ENCODE measurements at places on chromosomes 16 and 17.

GRCh38 chr16:2238838-2239675 is 2.8 kb downstream of the DNASE1L2 start:
- no peak for DNase-seq

DNA sequence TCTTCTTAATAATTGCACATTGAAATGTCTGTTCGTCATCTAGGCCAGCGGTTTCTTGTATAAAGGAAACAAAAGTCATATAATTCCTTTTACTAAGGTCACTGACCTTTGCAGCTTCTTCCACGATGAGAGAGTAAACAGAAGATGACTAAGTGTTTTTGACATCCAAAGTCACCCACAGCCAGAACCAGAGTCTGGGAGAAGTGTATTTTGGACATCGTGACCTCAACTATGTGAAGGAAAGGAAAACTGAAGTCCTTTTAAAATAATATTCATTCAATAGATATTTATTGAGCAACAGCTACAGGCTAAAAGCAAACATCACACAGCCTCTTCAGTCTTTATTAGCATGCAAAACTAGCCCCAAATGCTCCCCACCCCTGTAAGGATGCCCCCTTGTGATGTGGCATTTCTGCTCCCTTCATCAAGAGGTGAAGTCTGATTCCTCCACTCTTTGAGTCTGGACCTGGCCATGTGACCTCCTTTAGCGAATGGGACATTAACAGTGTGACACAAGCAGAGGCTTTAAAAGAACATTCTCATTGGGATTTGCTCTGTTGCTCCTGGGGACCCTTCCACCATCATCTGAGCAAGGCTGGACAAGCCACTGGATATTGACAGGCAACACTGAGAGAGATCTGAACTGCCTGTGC is 8.1 kb upstream of the PMP22 start:
- no peak for DNase-seq

- DNase-seq: no peak
Measured at GRCh38 chr16:47728205-47728604, 267.1 kb downstream of the PHKB start.

DNA sequence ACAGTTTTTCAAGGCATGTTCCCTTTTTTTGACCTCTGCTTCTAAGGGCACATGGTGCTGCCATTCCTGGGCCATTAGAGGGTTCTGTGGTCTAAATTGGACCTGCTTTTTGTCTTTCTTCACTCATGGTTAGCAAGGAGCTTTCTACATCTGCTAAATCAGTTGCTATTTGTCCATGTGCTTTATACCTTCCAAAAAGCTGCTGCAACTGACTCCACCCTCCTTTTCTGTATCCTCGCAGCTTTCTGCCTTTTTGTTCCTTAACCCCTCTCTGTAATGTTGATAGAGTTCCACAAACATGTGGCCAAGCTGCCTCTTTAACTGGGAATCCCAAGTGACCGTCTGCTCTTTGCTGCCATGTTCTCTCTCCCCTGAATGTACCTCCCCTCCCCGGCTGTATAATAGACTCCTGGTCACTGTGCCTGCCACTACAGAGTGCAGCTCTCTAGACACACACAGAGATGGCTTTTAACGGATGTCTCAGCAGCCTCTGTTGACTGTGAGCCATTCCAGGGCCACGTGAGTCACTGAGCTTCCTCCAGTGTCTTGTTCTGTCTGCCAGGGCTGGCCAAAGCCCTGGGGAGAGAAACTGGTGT is 57.4 kb upstream of the TEKT3 start:
- DNase-seq: no peak

DNA sequence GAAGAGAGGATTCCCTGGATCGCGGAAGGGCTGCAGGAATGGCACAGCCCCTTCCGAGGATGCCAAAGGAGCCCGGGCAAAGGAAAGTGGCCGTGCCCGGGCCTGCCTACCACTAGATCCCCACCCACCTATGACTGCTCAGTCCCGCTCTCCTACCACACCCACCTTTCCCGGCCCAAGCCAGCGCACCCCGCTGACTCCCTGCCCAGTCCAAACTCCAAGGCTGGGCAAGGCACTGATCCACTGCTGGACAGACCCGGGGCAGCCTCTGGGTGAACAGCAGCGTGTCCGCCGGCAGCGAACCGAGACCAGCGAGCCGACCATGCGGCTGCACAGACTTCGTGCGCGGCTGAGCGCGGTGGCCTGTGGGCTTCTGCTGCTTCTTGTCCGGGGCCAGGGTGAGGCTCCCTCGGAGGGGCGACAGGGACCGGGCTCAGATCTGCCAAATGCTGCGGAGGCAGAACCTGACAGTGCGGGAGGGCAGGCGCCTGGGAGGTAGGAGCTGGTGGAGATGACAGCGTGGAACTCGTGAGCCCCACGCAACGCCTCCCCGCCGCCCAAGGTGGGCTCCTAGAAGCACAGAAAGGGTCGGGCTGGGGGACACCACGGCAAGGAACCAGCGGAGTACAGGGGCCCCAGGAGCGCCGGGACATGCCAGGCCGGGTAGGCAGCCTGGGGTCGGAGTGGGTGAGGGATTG is at the start of gene CES2:
Gene CES2, plus strand, starts transcription at position 203 of the 698 bp plus-strand sequence. Its CDS starts 120 bp downstream, at position 323.
- DNase-seq: no peak

DNA sequence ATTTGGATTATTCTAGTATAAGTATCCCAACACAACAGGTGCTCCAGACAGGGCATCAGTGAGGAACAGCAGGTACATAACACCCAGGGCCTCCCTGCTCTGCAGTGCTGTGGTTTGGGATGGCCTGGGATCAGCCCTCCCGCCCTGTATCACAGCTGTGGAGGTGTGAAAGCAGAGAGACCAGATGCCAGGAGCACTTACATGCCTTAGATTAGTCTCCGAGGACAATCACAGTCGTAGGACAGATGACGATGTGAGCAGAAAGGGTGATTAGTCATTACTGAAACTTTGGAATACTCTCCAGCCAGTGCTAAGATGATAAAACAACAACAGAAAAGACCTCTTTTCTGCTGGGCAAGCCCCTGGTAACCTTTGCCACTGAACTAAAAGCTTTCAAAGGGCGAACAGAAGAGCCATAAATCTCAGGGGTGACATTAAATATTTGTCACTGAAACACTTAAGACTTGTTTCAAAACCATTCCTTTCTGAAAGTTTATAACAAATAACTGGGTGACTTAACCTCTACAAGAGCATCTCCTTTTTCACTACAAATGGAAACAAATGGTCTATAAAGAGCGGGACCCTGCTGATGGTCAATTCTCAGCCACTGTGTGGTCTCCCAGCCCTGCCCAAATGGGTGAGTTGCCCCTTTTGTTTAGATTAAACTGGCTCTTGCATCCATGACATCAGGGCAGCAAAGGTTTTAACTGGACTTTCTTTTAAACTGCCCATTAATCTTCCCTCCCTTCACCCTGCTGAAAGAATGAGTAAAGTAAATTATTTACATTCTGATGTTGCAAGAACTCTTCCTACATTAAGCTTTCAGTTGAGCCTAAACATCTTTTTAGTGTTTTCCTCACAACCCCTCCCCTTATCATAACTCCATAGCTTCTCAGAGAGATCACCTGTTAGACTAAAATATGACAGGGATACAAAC is 183.1 kb upstream of the COX10 start:
- no peak for DNase-seq

- no peak for DNase-seq
Measured at GRCh38 chr17:31460226-31460721, 68.8 kb downstream of the RAB11FIP4 start.

- DNase-seq: no peak
Measured at GRCh38 chr16:920717-921116, 50.1 kb downstream of the LMF1 start.

- no peak for DNase-seq
Measured at GRCh38 chr17:75693500-75694481, 26.7 kb downstream of the SAP30BP start.

GRCh38 chr16:87333101-87333500 is 15.9 kb upstream of the C16orf95 start:
- no peak for DNase-seq

DNA sequence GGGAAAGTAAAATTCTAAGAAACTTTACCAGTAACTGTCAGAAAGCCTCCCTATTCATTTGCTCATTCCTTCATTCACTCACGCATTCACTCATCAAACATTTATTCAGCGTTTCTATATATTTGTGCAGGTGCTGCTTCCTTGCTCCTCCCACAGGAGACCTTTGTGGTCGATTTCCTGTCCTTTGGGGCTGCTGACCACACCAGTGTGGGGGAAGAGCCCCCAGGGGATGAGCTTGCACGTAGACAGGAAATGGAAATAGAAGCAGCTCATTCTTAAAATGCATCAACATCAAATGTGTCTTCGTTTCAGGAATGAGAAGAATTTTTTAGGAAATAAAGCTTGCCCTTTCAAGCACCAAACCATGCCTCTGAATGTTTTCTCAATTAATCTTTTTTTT is 9.6 kb downstream of the PIK3R6 start:
- no peak for DNase-seq

GRCh38 chr17:5785867-5786509 is 201.7 kb upstream of the NLRP1 start:
- no peak for DNase-seq

- DNase-seq: no peak
Measured at GRCh38 chr16:88494335-88495154, 41.5 kb downstream of the ZFPM1 start.

DNA sequence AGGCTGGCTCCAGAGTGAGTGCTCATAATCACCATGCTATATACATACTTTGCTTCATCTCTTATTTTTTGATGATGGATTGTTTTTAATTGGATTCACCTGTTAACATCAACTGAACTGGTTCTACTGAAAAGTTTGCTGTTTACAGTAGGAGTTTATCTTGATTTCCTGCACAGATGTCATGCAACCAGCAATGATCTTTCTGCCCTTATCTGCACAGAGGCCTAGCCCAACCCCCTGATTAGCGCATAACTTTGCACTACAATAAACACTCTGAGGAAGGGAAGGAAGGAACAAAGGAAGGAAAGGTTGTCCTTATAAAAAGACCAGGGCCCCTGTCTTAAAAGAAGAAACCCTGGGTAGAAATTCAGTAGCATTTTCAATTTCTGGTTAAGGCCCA is 152.9 kb downstream of the RGS9 start:
- DNase-seq: no peak

DNA sequence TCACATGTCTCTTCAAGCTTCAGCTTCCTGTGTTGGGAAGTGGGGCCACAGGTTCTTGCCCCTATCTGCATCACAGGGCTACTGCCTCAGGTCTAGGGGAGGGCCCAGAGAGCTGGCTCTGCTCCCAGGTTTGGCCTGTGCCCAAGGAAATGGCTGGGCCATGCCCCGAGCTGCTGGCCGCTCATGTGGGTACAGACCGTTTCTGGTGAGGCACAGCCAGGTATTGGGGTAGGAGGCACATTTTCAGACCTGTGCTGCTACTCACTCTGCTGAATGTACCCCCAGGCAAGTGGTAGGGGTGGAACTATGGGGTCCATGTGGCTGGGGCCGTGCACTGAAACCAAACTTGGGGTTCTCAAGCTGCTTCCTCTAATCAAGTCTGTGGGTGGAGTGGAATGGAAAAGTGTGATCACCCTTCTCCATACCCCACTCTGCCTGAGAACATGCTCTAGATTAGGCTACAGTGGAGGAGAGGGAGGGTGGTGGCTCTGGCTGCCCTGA is 4.6 kb downstream of the GAS2L2 start:
- no peak for DNase-seq

DNA sequence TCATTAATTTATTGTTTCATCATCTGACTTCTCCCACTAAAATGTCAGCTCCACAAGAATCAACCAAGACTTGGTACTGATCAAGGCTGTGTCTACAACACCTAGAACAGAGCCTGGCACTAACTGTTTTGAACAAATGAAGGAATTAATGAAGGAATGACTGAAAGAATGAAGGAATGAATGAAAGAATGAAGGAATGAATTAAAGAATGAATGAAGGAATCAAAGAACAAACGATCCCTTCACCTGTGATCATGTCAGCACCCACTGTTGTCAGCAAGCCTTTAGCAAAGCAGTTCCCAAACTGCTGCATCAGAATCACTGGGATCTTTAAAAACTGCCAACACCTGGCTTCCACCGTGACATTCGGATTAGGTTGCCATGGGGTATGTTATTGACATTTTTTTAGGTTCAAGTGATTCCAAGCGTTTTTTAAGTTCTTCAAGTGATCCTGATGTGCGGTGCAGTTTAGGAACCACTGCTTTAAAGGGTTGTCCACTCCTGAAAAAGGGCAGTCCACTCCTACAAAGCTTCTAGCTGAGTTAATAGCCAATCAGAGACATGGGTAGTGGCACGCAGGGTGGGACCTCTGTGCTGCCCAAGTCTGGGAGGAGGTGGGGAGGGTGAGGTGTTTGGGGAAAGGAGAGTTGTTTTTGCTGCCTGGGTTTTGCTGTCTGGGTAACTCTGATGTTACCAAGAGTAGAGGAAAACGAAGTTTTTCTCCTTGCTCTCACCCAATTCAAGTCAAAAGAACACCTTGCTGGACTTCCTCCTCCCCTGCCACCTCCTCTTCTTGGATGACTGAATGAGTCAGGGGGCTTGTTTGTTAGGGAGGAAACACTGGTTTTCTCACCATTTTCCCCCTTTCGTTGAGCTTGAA is 89.7 kb downstream of the RAB11FIP4 start:
- DNase-seq: no peak

- DNase-seq: no peak
Measured at GRCh38 chr16:47927330-47927729, 228.5 kb downstream of the ABCC12 start.

- DNase-seq: no peak
Measured at GRCh38 chr17:6711681-6712057, 1.5 kb downstream of the SLC13A5 start.

DNA sequence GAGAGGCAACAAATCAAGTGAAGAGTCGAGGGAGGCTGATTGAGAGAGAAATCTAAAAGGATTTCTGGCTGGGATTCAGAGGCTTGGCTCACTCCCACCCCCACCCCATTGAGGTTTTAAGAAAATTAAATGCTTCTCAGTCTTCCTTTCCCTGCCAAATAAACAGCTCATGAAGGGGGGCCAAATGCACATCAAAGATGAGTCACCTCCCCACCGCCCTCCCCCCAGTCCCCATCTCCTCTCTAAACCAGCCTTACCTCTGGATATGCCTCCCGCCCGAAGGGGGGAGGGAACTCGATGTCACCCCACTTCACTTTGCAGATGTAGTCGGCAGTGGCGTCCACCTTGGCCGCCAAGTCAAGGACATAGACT is 11.6 kb downstream of the ACLY start:
- no peak for DNase-seq

DNA sequence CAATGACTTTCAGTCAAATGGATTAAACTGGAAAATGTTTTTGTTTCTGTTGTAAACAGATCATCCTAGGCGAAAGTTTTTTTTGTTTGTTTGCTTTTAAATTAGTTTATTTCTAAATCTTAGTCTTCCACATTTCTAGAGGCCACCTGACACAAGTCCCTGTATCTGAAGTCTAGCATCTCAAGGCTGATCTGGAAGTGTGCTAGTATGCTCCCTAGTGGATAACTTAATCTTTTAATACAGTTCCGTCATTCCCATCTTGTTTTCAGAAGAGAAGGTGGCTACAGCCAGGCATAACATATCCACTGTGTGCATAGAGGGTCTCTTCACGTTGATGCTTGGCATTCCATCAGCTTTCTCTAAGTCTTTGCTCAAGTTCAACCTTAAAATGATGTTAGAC is 7.6 kb downstream of the IFT20 start:
- DNase-seq: no peak

DNA sequence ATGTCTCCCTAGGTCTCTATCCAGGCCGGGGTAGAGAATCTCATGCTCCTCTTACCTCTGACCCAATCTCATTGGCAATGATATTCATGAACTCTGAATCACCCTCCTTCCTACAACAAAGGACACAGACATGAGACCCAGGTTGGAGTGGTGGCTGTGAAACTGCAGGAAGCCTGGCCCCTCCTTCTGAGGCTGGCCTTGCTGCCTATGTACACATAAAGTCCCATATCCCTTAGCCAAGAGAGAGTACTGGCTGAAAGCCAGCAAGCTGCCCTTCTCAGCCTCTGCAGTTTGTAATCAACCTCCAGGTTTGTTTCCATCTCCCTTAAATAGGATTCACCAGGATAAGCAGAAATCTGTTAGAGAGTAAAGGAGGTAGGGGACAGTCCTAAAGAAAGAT is 10.6 kb downstream of the AARSD1 start:
- no peak for DNase-seq

All from activated T-cell treated with anti-CD3 and anti-CD28 coated beads for 24 hours (primary cell).